Naive thymus-derived CD4-positive, alpha-beta T cell (primary cell): ENCODE measurements at places on chromosomes 7 and 10. TPM values are rescaled to one million over a fixed set of nuclear protein-coding genes. Genes with fewer than 3 reads are reported as not detected.

GRCh38 chr10:71587941-71588573 is 131.5 kb downstream of the C10orf105 start:
- DNase-seq: no peak

The ZFAND2A gene
- total RNA-seq: 17.2 and 21.2 TPM in 2 replicates

DNA sequence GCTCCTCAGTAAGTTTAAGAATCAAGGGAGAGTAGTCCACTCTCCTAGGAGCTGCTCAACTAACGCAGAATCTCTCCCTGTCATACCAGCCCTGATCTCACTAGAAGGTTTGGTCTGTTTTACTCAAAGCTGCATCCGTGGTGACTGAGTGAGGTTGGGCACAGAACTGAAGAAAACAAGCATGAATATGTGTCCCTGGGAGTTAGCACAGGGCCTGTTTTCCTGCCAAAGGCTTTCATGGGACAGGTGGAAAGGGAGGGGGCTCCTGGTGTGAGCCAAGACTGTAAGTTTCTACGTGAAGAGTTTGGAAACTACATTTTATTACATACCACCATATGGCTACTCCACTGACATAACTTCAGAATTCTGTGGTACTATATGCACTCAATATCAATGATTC is 705.9 kb downstream of the MAGI2 start:
- no peak for DNase-seq

- no peak for DNase-seq
These were observed 8.0 kb downstream of the DMBT1 start for GRCh38 chr10:122568551-122568950.

- no peak for DNase-seq
These were observed 70.5 kb downstream of the SHH start for GRCh38 chr7:155741805-155742204.

DNA sequence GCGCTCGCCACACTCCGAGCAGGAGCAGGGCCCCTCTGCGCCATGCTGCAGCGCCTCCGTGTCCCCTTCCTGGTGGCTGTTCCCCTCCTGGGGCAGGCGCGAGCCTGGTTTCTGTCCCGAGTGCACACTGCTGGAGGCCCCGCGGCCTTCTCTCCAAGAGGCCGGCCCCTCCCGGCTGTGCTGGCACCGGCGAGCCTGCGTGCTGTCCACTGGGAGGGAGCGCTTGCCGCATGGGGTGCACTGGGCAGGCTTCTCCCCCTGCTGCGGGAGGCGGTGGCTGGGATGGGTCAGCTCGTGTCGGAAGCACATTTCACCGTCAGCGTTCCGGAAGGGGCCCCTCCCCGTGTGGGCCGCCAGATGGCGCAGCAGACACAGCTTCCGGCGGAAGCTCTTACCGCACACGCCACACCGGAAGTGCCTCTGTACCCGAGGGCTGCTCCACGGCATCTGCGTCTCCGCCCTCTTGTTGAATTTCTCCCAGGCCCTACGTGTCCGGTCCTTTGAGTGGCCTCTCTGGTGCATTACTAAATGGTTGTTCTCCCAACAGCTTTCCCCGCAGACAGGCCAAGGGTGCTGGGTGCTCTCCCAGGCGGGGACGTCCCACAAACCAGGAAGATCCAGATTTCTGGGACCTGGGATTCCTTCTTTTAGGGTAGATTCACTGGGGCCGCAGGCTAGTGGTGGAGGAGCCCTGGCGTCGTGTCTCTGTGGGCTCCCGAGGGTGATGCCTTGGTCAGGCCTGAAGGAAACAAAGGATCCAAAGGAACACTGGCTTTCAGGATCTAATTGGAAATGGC is 18.7 kb downstream of the ZNF786 start:
- DNase-seq: peak; percentile 54

The DKK1 gene
- not detected in 2 replicates for total RNA-seq

DNA sequence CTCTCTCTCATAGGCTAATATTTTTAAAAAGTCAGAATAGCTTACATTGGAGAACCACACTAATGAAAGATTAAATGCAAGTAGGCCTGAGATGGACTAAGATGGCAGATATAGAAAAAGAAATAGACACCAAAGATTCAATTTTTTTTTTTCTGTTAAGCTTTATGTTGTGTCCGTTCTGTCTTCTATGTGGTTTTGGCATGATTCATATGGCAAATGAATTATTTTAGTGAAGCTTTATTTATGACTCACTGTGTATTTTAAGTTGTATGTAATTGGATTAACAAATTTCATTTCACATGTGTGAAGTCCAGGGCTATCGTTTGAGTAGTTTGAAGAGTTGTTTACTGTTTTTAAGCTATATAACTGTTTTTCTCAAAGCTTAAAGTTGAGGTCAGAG is 214.8 kb downstream of the CAMK1D start:
- no peak for DNase-seq

DNA sequence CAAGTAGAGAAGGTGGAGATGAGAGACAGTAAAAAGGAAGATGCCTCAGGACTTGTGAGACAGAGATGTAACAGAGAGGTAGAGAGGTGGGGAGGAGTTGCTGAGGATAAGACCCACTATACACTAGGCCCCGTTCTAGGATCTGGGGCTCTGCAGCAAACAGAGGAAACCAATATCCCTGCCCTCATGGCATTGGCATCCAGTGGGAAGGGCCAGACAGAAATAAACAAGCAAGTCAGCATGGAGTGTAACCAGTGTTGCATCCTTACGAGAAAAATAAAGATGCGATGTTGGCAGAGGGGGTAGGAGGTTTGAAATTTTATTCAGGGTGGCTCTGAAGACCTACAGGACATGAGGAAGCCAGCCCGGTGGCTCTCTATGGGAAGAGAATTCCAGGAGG is 22.0 kb upstream of the EEPD1 start:
- DNase-seq: no peak

The FUOM gene
- 14.5 TPM for total RNA-seq

DNA sequence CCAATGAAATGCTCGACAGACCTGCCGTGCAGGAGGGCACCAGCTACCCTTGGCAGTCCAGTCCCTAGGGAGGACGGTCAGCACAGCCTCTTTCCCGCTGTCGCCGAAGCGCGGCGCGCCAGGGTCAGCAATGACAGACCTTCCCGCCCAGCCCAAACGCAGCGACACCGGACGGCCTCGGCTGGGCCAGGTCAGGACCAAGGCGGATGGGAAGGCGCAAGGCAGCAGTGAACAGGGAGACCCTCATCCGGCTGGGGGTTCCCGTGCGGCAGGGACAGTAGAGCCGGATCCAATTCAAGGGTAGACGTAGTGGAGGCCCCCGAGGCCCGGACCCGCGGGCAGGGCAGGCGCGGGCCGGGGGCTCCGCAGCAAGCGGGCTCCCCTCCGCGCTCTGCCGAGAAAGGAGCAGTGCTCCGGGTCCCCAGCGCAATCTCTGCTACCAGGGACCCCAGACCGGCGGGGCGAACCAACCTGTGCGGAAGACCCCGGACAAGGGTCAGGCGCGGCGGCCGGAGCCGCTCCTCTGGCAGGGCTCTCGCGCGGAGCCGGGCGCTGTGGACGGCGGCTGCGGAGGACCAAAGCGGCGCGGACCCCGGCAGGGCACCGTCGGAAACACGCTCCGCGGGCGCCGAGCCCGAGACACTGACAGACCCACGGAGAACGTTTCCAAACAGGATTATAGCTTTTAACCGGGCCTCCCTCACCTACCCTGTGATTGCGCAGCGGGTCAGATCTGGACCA is at the start of gene SEC31B:
SEC31B (minus strand) TSS at position 551 of the 741 bp plus-strand sequence. CDS start 2,909 bp downstream, outside the sequence.
- DNase-seq: no peak

The TMEM236 gene
- total RNA-seq: not detected

- no peak for DNase-seq
These were observed 113.7 kb downstream of the TRRAP start for GRCh38 chr7:98992076-98992475.
